ENCODE measurements at places on chromosomes 13 and 19.

- DNase-seq: no peak
Observed at GRCh38 chr13:76798037-76798436, 88.2 kb downstream of the KCTD12 start.

- no peak for DNase-seq
Observed at GRCh38 chr19:6717441-6717971, 2.9 kb downstream of the C3 start.

DNA sequence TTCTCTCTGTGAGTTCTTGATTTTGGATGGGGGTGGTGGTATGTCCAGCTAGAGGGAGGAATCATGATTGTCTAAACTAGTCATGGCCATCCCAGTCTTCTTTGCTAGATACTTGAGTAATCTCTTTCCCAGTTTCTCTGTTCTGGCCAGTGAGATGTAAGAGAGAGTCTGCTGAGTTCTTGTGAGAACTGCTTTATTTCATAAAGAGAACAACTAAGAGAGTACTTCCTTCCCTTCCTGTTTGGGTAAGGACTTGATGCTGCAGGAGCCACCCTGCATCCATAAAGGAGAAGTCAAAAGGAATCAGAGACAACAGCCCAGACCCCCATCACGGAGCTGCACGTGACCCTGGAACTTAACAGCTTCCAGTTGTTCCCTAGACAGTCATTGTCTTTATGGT is 3.0 kb upstream of the RASL11A start:
- no peak for DNase-seq

DNA sequence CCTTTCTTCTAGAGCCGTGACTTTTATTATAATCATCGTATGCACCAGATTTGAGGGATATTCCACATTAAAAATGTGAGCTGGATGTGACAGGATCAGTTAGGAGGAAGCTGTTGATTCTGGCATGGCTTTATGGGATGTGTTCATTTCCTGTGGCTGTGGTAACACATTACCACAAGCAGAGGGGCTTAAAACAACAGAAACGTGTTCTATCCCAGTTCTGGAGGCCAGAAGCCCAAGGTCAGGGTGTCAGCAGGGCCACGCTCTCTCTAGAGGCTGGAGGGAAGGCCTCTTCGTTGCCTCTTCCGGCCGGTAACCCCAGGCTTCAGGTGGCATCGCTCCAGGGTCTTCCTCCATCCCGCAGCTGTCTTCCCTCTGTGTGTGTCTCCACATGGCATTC is 14.5 kb downstream of the MED25 start:
- no peak for DNase-seq

DNA sequence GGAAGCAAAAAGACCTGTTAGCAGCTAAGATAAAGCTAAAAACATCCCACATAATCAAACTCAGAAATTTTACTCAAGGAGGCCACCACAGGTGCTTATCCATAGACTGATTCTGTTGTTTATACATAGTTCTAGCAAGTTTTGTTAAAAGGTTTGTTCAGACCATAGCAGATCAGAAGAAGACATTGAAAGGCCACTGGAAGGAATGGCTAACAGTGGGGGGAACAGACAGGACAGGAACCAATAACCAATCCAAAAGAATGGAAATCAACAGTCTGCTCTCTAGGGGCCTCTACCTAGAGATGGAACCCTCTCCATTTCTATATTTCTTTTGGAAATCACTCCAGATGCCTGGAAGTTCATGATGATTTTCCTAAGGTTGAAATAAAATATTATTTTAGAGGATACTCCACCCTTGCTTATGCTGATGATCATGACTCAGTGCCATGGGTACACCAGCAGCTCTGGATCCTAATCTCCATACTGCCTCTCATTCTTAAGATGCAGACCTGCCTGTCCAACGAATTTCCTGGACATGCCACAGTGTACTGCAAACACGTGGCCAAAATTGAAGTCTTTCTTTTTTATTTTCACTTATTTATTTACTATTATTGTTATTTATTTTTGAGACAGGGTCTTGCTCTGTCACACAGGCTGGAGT is 260.0 kb downstream of the MYO16 start:
- DNase-seq: no peak

- no peak for DNase-seq
Observed at GRCh38 chr13:114299604-114300305, 14.5 kb upstream of the CHAMP1 start.

- DNase-seq: no peak
Observed at GRCh38 chr19:46844067-46844489, 6.6 kb downstream of the AP2S1 start.

DNA sequence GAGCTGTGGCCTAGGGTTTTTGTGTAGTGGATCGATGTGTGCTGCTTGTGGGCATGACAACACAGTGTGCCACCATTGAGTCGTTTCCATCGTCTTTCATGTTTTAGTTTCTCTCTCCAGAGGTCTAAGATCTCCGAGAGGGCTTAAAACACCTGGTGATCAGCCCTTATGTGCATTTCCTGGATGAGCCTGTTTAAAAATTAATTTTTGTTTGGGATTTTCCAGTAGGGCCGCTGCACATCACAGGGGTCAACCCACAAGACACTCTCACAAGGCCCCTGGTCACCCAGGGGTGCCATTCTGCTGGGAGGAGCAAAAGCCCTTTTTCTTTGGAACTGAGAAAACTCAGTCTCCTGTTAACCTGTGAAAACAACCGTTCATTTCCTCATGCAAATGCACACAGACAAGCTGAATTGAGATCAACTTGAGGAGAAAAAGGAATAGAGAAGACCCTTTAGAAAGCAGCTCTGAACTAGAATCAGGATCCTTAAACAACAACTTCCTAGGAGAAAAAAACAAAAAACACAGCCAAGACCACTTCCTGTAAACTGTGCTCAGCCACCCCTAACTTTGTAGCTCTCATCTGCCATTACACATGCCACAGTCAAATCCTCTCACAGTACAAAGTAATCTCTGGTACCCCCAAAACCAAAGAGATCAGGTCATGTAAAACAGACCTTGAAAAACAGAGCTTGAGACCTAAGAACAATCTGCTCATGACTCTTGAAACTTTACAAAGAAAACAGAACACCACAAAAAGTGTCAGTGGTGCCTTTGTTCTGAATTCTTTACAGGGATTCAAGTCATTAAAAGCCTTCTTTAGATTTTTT is 8.3 kb upstream of the MTRF1 start:
- DNase-seq: no peak

DNA sequence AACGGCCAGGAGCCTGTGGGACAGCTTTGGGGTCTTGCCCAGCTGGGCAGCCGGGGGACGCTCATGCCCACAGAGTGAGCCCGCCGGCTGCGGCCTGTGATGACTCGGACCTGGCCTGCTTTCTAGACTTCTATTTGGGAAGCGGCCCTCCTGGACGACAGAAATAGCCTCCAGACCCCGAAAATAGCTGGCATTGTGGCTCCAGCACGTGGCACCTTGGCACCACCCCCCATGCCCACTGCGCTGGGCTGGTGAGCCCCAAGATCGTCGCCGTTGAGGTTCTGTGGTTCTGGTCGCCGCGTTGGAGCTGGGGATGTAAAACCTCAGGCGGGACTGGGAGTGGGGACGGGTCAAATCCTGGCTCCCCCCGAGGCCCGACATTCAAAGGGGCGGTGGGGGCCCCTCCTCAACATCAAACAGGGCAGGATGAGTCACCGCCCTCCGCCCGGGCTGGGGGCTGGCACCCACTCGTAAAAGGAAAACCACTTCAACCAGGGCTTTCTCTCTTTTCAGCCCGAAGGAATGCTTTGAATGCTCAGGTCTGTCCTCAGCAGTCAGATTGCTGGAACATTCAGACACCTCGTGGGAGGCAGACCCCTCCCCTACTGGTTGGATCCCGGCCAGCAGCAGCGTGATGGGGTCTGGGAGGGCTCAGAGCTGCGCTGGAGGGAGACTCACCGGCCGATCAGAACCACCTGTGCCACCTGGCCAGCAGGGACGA is 42.1 kb downstream of the GADD45B start:
- no peak for DNase-seq

DNA sequence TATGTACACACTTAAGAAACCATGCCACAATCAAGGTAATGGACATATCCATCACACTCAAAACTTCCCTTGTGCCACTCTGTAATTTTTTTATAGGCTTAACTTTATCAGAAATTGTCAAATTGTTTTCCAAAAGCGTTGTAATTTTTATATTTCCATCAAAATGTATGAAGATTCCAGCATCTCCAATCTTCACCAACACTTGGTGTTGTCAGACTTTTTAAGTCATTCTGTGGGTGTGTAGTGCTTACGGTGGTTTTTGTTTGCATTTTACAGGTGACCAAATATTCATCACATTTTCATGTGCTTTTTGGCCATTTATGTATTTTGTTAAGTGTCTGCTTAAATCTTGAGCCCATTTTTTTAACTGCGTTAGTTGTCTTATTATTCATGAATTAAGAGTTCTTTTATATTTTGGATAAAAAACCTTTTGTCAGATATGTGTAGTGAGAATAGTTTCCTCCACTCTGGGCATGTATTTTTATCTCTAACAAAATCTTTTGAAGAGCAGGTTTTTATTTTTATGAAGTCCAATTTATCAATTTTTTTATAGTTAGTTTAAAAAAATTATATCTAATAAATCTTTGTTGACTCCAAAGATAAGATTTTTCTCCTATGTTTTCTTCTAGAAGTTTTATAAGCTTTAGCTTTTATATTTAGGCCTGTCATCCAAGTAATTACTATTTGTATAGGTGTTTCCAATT is 4.6 kb upstream of the ZNF45 start:
- DNase-seq: no peak

DNA sequence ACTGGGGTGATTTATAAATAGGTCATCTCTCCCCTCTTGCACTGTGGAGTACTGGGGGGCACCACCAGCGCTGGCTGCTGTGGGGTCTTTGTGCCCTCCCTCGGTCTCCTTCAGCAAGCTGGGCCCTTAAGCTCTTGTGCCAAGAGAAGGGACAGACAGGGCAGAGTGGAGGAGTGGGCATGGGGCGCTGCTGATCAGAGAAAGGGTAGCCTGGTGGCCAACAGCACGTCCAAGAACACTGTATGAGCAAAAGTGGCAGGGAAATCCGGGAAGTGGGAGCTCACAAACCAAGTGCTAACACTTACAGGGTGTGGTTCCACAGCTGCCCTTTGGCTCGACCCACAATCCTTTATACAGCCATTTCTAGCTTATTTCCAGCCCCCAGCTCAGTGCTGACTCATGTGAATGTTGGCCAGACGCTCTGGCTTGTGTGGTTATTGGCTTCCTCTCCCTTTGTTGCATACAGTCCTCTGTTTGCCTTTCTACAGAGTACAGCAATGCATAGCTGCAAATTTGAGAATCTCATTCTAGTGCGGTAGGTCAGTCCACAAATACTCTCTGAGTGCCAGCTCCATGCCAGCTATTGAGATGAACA is 298.8 kb downstream of the SHISA2 start:
- DNase-seq: no peak

GRCh38 chr13:80716610-80717081 is 375.7 kb upstream of the SPRY2 start:
- peak; percentile 2 for DNase-seq

- DNase-seq: no peak
Observed at GRCh38 chr19:2332341-2333026, 4.0 kb downstream of the SPPL2B start.

- peak; percentile 96 for DNase-seq
Observed at GRCh38 chr19:39445196-39446111, at the start of gene SUPT5H. Gene SUPT5H (plus strand): TSS chr19:39445582. CDS start chr19:39445891, 309 bp downstream.

GRCh38 chr19:4233282-4233853 is 4.0 kb downstream of the EBI3 start:
- no peak for DNase-seq

- peak; percentile 68 for DNase-seq
Observed at GRCh38 chr19:4369888-4370260, 26.5 kb downstream of the MPND start.

DNA sequence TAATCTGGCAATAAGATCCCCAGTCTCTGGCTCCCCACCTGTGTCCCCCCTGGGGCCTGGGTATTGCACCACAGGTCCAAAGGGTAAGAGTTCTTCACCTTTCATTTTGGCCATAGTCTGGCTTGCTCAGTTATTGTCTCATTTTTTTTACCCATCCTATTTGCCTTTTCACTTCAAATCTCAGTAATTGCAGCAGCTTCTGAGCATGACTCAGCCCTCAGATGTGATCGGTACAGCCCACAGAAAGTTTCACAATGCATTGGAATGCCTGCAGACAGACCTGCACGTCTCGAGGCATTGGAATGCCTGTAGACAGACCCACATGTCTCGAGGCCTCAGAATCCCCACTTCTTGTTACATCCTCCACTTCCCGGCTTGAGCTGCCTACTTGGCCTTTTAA is 173.6 kb downstream of the NUFIP1 start:
- DNase-seq: no peak

GRCh38 chr13:113350065-113350937 is 13.6 kb downstream of the GRTP1 start:
- DNase-seq: no peak

DNA sequence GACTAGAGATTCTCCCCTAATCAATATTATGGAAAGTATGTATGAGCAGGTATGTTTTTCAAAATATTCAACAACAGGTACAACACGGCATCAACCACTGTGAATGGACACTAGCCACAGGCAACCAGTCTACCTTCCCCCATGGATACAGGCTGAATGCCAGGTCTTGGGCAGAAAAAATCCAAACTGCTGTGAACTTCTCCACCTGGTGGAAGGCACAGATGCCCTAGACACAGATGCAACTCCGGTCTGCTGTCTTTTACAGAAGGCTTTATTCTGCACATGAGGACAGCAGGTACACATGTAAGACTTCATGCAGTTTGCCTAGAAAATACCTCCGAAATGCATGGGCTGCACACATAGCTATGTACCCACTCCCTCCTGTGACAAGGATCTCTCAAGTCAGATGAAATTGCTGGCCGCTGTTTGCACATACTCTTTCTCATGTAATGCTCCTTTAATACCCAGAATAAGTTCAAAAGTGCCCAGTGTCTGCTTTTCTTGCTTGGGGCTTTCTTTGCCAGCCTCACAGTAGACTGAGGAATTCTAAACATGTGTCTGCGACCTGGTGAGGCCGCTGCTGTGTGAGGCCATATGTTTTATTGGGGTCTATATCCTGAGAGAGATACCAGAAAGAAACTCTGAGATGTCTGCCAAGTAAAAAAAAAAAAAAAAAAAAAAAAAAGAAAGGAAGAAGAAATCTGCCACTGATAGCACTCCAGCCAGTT is 325.9 kb downstream of the FOXO1 start:
- no peak for DNase-seq

- no peak for DNase-seq
Observed at GRCh38 chr13:28313579-28313978, 175.2 kb downstream of the PAN3 start.

DNA sequence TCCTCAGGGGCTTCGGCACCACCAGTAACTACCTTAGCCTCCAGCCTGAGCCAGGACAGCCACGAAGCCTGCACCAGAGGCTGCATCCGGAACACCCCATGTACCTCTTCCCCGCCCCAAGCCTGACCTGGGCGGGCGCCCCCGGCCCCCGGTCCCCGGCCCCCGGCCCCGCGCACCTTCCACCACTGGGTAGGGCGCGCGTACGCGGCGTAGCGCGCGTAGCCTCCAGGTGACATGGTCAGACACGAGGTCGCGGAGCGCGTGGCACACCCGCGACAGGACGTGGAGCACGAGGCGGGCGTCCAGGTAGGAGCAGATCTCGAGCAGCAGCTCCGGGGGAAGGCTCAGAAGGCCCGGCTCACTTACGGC is 450 bp downstream of the FBXW9 start:
- no peak for DNase-seq

GRCh38 chr19:33552928-33553279 is 31.3 kb upstream of the PEPD start:
- no peak for DNase-seq

- DNase-seq: no peak
Observed at GRCh38 chr13:112894673-112895481, 74.1 kb upstream of the MCF2L start.

Data from midbrain (tissue), 1 donor.